ENCODE measurements at places on chromosomes 5 and 9.

DNA sequence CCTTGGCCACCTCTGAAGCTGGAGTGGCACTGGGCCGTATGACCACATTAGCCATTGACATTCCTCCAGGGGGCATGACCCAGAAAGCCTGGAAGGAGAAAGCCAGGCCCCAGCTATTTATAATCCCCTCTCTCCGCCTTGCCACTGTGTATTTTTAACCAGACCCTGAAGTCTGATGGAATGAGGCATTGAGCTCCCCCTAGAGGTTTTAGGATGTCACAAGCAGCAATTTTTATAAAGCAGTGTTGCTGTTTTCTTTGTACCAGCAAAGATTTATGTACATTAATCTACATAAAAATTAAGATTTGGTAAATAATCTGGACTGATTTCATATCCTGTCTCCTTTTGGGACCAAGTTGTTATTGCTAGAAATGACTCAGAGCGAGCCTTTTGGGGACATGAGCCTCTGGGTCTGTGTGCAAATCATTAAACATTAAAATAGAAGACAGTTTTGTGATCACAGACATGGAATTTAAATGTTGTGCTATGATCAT, 127.1 kb downstream of the TRIO start:
- DNase-seq: peak; percentile 75

DNA sequence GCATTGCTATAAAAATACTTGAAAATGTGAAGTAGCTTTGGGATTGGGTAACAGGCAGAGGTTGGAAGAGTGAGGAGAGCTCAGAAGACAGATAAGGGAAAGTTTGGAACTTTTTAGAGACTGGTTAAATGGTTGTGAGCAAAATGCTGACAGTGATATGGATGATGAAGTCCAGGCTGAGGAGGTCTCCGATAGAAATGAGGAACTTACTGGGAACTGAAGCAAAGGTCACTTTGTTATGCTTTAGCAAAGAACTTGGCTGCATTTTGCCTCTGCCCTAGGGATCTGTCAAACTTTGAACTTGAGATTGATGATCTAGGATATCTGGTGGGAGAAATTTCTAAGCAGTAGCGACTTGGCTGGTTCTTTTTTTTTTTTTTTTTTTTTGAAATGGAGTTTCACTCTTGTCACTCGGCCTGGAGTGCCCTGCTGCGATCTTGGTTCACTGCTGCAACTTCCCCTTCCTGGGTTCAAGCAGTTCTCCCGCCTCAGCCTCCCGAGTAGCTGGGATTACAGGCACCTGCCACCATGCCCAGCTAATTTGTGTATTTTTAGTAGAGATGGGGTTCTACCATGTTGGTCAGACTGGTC, 998.9 kb downstream of the TLE1 start:
- no peak for DNase-seq

DNA sequence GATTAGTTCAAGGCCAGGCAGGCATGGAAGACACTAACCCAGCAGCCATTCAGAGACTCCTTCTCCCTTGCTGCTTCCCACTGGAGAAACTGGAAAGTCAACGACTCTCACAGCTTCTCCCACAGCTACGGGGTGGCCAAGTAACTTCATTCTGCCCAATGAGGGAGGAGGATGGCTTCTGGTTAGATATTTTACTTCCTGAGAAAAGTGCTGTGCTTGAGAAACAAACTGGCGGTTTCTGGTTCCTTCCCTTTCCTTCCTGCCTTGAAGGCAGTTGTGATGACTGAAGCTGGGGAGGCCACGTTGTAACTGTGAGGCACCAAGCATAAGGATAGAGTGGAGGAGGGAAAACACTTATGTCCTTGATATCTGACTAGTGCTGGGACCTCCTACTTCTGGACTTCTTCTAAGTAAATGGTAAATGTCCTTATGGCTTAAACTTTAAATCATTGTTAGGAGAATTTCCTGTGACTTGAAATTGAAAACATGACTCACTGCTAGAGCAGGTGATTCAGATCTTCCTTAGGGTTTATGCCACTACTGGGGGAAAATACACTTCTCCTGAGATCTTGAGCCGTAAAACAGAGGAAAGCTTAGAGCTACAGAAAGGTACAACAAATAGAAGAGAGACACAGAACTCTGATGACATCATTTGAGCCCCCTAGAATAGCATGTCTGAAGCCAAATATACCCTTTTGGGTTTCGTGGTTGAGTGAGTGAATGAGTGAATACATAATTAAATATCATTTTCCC, 3.1 kb upstream of the GNPDA1 start:
- DNase-seq: no peak

DNA sequence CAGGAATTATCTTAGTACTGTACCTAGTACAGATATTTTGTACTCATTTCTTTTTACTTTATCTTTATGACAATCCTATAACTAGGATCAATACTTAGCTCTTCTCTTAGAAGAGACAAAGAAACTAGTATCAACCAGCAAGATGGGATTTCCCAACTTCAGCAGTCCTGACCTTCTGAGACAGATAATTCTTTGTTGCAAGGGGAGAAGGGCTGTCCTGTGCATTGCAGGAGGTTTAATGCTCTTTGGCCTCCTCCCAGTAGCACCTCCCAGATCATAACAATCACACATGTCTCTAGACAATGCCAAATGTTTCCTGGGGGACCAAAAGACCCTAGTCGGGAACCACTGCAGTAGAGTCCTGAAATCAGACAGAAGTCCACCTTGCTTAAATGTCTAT, 424.3 kb upstream of the DMAC1 start:
- no peak for DNase-seq

- no peak for DNase-seq
Measured at GRCh38 chr5:127876384-127876783, 173.2 kb downstream of the CCDC192 start.

GRCh38 chr5:67809589-67809988, 406.0 kb upstream of the PIK3R1 start:
- DNase-seq: no peak
